ENCODE measurements at places on chromosomes 1 and 21. TPM values are rescaled to one million over a fixed set of nuclear protein-coding genes. Genes with fewer than 3 reads are reported as not detected.

DNA sequence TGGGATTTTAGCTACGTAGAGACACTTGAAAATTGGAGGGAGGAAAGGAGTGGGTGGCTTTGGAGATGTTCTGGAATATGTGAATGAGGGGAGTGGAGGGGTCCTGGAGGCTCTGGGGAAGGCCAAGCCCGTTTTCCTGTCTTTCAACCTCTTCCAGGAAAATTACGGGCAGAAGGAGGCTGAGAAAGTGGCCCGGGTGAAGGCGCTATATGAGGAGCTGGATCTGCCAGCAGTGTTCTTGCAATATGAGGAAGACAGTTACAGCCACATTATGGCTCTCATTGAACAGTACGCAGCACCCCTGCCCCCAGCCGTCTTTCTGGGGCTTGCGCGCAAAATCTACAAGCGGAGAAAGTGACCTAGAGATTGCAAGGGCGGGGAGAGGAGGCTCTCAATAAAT is 442 bp upstream of the RUSC1 start:
- DNase-seq, result no peak

DNA sequence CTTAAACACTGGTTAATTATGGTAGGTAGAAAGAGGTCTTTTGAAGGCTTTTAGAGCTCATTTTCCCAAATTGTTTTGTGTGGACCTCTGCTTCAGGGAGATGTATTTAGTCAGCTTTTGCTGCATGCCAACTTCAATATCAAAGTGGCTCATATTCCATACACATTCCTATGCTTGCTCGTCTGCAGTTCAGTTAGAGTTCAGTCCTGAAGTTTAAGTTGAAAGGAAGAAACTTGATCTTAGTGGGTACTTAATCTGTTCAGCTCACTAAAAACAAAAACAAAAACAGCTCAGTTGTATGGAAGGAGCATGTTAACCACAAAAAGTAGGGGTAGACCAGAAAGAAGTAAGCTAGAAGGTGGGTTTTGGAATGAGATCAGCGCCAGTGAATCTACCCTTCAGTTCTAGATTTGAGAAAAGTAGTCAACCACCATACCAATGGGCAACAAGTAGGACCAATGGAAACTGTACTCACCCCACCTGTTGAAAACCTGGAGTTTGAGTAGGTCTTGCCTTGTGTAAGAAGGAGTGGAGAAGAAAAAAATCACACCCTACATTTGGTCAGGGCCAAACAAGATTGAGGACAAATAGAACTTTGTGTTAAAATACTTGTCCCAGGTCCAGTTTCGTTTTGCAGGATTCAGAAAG is 58.0 kb downstream of the LEPR start:
- DNase-seq, result no peak

DNA sequence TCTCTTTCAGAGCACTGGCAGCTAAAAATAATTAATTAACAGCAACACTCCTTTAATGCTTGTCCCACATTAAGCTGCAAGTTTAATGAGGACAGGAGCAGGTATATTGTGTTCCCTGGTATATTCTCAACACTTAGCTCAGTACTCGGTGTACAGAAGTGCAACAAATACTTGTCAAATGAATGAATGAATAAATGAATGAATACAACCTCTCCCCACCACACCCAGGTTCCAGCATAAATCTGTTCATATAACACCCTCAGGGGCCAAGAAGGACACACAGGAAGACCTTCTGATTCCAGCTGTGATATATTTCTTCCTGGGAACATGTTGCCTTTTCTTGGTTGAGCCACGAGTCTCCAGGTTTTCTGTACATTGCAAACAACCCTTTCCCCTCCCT is 38.1 kb upstream of the RD3 start:
- no peak for DNase-seq

GRCh38 chr1:5351366-5351765 is 640.9 kb downstream of the NPHP4 start:
- no peak for DNase-seq

The CNR2 gene
- not detected for total RNA-seq
